HTR-8/SVneo (cell line): ENCODE measurements at places on chromosomes 6 and 20.

GRCh38 chr20:14093652-14094051 lies 98.3 kb downstream of the MACROD2 start:
- no peak for DNase-seq

- peak; percentile 41 for DNase-seq
Measured at GRCh38 chr6:41066867-41067304, 5.3 kb downstream of the OARD1 start.

- DNase-seq: no peak
Measured at GRCh38 chr6:153980171-153980570, 58.9 kb upstream of the OPRM1 start.

GRCh38 chr6:46734867-46735719 lies at the start of gene PLA2G7:
Gene PLA2G7 (minus strand): TSS chr6:46735375. CDS start chr6:46722891, 12,484 bp downstream.
- DNase-seq: peak; percentile 27

GRCh38 chr6:56663344-56663743 lies 20.7 kb upstream of the DST start:
- no peak for DNase-seq

DNA sequence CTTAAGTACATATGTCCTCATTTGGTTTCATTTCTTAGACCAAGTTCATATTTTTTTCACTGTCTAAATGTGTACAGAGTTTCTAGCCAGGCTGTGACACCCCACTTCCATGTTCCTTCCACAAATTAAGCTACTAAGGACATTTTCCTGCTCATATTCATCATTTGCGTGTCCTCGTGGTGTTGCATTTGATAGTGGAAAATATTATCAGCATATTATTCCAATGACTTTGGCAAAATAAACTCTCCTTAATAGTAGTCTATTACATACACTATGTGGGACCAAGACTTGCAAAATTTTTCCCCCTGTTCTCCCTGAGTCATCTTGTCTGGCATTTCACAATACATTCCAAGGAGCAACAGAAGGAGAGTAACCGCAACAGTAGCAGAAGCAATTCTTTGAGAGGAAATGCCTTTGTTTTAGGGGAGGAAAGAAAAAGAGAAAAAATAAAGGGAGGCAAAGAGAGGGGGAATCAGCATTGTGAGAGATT lies 599.2 kb downstream of the COL12A1 start:
- peak; percentile 46 for DNase-seq

DNA sequence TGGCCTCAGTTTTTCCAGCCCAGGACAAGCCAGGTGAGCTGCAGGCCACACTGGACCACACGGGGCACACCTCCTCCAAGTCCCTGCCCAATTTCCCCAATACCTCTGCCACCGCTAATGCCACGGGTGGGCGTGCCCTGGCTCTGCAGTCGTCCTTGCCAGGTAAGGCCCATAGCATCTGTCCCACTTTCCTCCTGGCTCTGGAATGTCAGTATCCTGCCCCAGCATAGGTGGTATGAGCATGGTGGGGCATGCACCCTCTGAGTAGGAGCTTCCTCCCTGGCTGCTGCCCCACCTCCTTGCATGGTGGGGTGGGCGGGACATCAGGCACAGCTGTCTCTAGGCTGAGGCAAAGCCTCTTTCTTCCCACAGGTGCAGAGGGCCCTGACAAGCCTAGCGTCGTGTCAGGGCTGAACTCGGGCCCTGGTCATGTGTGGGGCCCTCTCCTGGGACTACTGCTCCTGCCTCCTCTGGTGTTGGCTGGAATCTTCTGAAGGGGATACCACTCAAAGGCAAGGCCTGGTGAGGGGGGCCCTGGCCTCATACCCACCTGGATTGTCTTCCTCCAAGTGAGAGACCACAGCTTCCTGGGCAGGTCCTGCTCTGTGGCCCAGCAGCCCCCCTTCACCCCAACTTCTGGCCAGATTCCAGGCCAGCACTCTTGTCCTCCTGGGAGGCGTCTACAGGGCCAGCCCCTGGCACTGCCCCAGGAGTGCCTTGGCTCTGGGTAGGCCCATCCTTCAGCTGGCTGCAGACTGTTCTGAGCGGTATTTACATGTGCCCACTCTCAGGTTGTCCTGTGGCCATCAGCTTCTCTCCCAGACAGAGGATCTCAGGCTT lies 9.1 kb downstream of the PI16 start:
- DNase-seq: no peak

DNA sequence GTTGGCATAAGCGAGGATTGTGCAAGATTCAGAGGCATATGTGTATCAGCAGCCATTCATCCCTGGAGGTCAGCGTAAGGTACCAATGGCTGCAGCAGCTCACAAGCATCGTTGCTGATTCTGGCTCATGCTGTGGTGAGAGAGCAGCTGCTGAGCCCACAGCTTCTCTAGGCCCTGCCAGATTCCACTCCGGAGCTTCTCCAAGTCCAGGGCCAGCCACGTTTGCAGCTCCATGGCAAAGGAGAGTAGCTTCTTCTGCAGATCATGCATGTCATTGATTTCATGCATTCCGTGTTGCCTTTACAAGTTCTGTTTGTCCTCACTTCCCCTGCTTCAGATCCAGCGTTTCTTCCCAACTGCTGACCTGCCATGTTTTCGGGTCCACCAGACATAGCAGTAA lies 474.8 kb upstream of the ID4 start:
- DNase-seq: no peak

DNA sequence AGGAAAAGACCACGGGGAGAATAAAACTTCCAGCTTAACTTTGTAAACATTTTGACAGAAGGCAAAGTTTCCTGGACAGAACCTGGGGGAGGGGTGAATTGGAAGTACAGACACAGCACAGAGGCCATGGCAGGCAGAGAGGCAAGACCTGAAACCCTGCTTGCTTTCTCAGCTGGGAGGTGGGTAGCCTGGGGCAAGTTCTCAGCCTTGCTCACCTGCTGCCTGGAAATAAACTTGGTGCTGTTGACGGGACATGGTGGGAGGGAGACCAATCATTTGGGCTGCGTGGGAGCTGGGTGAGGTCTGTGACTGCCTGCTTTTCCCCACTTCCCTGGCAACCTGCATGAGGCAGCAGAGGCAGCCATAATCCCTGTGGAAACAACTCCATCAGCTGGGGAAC lies 221.3 kb downstream of the MOXD1 start:
- no peak for DNase-seq

GRCh38 chr20:16712511-16712947 lies 17.3 kb upstream of the SNRPB2 start:
- DNase-seq: no peak

- no peak for DNase-seq
Measured at GRCh38 chr20:40809361-40809760, 120.3 kb upstream of the MAFB start.

DNA sequence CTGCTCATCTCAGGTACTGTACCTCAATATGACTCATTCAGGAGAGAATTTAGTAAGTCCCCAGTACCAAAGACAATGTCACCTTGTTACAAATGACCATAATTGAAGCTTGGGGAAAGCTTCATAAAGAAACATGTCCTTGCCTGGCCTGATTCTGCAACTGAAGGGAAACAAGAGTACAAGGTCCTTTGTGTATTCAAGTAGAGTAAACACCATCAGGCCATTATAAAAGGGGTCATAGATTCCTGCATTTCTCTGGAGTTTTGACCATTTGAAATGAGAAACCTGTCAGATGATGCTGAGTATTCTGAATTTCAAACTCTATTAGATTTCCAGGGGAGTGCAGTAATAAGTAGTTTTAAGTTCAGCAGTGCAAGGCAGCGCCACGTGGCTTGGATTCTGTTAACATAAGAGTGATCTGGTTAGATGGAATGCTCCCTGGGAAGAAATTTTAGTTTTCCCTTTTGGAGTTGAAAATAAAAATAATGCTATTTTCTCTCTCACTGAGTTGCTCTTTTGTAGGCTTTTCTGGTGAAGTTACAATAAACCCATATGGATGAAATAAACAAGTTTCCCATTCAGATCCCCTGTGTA lies 1054.3 kb downstream of the EPHA7 start:
- no peak for DNase-seq

GRCh38 chr6:13422681-13423221 lies 64.6 kb downstream of the GFOD1 start:
- DNase-seq: no peak

- DNase-seq: peak; percentile 24
Measured at GRCh38 chr6:31401403-31401802, 2.0 kb upstream of the MICA start.

- DNase-seq: no peak
Measured at GRCh38 chr6:53593001-53593488, 48.1 kb upstream of the GCLC start.

DNA sequence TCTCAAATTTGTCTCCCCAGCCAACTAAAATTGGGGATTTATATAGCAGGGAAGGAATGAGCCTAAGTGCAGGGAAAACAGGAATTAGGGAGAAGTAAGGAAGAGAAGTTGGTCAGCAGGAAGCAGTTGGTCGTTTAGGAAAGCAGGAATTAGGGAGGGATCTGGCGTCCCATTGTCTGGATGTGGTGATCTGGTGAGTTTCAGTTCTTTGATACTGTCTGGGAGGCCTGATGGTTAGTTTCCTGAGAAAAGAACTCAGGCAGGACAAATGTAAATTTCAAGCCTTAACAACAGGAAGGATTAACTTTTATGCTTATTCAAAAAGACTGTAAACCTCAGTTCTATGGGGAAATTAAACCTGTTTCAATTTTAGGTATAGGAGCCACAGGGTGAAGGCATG lies 116.2 kb upstream of the PRL start:
- DNase-seq: no peak

GRCh38 chr6:551405-551804 lies 105.5 kb downstream of the HUS1B start:
- DNase-seq: peak; percentile 72

DNA sequence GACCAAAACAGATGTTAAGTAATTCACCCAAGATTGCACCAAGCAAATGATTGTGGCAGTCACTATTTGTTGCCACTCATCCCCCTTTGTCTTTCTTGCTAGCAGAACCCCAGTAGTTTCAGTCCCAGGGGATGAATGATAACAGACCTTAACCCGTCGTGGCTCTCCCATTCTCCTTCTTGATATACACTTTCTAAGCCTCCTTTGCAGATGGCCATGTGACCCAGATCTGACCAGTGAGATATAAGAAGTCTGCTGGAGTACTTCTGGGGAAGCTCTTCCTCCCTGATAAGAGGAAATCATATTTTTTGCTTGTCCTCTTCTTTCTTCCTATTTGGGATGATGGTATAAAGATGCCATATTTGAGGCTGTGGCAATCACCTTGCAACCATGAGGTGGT lies 9.6 kb upstream of the SH3BGRL2 start:
- no peak for DNase-seq

DNA sequence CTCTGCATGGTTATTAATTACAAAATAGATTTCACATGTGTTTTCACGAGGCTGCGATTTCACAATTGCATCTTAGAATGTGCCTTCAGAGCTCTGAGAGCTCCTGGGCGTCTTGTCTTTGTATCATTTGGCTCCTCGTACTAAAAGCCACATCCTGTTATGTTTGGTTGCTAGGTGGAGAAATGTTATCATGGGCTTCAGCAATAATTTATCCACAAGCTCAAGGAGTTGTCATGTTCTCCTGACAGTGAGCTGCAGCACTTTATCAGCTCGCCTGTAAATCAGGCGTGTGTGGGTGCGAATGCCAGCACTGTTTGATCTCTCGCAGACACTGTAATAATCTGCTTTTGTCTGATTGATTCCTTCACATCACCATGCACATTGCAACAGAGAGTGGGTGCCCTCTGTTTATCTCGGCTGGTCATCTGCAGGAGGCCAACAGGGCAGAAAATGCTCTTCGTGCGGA lies 218.6 kb upstream of the ZFP64 start:
- no peak for DNase-seq

DNA sequence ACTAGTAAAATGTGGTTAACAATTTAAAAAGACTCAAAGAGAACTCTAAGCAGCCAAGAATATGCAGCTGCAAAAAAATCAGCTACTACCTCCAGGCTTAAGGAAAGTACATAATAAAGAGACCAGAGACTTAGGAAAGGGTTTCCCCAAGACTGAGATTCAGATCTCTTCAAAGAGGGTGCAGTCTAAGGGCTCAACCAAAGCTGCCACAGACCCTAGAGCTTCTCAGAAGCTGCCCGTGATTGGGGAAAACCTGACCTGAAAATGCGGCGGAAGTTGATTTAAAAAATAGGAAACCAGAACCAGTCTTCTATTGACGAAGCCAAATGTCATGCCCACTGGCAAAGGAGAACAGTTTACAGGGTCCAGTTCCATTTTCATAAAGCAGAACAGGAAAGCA lies 516.8 kb upstream of the MARCKS start:
- DNase-seq: no peak

GRCh38 chr6:105974986-105975385 lies 111.2 kb upstream of the PRDM1 start:
- DNase-seq: no peak

DNA sequence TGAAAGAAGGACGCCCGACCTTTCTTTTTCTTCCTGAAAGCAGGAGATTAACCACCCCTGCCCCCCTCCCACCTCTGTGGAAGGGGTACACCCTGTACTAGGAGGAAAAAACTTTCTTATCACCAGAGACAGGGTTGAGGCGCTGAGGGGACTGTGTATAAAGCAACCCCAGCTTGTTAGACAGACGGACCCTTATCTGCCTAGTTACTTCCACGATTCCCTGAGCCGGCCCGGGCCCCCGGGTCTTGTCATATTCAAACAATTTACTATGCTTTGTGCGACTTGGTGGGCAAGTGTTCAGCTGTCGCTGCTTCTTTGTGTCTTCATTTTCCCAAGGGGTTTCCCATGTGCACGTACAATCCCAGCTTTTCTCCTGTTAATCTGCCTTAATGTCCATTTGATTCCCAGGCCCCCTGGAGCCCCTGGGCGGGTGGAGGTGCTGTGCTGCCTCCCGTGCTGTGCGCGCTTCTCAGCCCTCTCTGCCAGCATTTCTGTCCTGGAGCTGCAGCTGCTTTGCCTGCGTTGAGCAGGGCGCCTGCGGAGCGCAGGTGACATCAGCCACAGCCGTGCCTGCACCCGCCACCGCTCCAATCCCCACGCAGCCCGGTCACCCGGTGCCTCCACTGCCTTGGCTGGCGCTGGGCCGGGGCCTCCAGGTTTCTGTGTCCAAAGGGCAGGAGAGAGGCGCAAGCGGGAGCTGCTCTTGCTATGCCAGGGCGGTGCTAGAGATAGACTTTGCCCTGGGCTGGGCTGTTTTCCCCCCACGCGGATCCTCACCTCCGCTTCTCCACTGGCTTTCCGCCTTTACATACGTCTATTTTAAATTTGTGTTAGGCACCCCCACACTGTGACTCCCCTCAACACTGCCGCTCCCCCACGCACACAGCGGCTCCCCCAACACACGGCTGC lies 96.2 kb downstream of the TTLL2 start:
- DNase-seq: no peak

- DNase-seq: no peak
Measured at GRCh38 chr6:170147056-170147787, 143.7 kb downstream of the DLL1 start.

GRCh38 chr20:4071178-4071693 lies 55.9 kb upstream of the RNF24 start:
- DNase-seq: no peak

DNA sequence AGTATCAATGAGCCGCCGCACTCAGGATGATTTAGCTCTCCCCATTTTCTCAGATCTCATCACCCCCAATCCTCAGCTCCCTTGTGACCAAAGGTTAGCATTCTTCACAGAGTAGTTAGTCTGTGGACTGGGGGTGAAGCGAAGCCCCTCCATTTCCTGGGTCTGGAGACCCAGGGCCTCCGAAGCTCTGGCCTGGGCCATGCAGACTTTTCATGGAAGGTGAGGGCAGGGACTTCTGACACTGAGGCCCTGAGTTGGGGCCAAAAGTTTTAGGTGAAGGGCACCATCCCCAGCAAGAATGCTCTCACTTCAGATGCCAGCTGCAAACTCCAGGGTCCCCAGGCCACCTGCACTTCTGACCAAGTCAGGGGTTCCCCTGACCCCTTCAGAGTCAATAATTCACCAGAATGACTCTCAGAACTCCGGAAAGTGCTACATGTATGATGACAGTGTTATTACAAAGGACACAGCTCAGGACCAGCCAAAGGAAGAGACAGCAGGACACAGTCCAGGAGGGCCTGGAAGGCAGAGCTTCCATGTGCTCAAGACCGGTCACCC lies 65.7 kb upstream of the DUSP22 start:
- DNase-seq: no peak
